Left cardiac atrium (tissue), 4 donors: ENCODE measurements at places on chromosomes 7 and 10. TPM values are rescaled to one million over a fixed set of nuclear protein-coding genes. Genes with fewer than 3 reads are reported as not detected.

GRCh38 chr7:102841290-102841689 lies 71.5 kb upstream of the LRRC17 start:
- DNase-seq = no peak

DNA sequence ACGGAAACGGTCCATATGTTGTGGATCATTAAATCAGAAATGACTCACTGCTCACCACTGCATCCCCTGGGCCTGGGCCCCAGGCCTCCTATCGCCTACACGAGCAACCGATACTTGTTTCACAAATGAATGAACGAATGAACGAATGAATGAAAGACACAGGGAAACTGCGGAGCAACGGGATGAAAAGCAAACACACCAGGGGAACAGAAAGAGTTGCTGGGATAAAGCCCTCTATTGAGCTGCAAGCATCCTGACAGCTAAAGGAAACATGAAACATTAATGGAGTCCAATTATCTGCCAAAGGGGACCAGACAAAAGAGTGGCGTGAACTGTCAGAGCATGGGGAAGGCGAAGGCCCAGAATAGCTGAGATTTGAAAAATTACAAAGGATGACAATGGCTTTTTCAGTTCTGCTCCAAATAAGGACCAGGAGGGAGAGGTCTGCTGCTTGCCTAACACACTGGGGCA lies 92.1 kb downstream of the GRB10 start:
- no peak for DNase-seq

- DNase-seq = no peak
These were observed 98.4 kb downstream of the OSBPL3 start for GRCh38 chr7:24881623-24882022.

DNA sequence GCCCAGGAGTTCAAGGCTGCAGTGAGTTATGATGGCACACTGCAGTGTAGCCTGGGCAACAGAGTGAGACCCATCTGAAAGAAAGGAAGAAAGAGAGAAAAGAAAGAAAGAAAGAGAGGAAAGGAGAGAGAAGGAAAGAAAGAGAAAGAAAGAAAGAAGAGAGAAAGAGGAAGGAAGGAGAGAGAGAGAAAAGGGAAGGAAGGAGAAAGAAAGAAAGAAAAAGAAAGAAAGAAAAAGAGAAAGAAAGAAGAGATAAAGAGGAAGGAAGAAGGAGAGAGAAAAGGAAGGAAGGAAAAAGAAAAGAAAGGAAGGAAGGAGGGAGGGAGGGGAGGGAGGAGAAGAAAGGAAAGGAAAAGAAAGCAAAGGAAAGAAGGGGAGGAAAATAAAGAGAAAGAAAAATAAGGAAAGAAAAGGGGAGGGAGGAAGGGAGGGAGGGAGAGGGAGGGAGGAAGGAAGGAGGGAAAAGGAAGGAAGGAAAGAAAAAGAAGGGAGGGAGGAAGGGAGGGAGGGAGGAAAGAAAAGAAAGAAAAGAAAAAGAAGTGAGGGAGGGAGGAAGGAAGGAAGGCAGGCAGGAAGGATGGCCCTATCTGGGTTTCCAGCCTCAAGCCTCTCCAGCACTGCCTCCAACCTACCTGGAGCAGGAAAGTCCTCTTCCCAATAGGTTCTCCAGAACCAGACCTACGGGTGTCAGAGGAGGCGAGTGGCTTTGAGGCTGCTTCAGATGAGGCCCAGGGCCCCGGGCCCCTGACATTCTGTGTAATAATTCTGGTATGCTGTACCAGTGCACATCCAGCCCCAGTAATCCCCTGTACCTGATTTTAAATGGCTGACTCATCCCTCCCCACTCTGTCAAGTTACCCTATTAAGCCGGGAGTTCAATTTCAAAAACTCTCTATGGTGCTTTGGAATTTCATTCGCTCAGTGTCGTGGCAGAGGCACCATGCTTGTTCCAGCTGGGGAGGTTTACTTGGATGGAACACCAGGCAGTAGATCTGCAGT lies 6.8 kb upstream of the PARD3 start:
- no peak for DNase-seq

SKAP2 gene
- total RNA-seq = 9.2 TPM

SPDYE5 gene
- total RNA-seq = not detected

GALNT17 gene
- total RNA-seq = 2.4 TPM
